NCI-H2107 (cell line): ENCODE measurements at places on chromosomes 4 and X.

DNA sequence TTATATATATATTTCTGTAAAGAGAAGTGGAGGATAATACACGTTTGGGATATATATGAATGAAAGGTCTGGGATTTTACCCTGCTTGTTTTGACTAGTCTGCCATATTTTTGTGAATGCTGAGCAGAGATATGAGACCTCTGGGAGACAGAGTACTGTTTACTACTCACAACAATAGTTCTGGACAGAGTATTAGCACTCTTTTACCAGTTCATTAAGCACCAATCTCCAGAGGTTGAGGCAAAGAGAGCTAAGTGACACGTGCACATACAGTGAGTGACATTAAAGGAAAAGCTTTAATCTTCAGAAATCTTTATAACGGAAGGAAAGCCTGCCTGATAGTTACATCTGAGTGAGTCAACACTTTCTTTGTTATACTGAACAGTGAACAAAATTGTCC lies 1452.7 kb upstream of the TENM3 start:
- DNase-seq, result no peak

DNA sequence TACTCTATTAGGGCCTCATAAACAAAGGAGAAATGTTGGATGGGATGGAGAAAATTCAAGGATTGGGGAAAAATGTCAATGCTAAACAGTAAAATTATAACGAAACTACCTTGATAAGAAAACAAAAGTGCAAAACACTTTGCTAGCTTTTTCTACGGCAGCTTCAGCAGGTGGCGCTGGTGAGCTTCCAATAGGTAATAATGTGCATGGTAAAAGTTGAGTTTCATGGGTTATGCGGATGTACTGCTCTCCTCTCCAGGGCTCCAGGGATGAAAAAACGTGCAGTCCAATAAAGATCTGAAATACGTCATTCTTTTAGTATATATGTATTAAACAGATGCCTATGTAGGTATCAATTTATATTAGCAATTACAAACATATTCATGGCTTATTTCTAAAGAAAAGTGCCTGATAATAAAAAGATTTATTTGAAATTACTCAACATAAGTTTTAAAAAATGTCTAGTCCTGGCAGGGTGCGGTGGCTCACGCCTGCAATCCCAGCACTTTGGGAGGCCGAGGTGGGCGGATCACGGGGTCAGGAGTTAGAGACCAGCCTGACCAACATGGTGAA lies 239.6 kb downstream of the GRXCR1 start:
- DNase-seq, result no peak

GRCh38 chr4:25702848-25703247 lies 47.2 kb downstream of the SLC34A2 start:
- DNase-seq, result peak; percentile 6

- no peak for DNase-seq
These were observed 35.3 kb upstream of the CXCL8 start for GRCh38 chr4:73705056-73705432.

- DNase-seq, result no peak
These were observed 609.8 kb downstream of the ZNF674 start for GRCh38 chrX:45935408-45935807.

- no peak for DNase-seq
These were observed 117.0 kb downstream of the KDR start for GRCh38 chr4:55008166-55009056.

DNA sequence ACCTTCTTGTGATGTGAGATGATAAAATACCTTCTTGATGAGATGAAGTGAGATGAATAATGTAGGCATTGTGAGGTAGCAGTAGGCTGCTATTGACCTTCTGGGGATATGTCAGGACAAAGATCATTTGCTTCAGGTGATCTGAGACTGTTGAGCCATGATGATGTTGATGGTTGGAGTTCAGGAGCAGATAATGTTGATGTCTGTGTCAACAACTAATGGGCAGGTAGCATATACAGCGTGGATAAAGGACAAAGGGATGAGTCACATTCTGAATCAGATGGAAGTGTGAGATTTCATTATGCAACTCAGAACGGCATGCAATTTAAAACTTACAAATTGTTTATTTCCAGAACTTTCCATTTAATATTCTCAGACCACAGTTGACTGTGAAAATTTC lies 57.3 kb downstream of the RAP1GDS1 start:
- no peak for DNase-seq

- no peak for DNase-seq
These were observed 44.5 kb downstream of the DTHD1 start for GRCh38 chr4:36325926-36326325.

DNA sequence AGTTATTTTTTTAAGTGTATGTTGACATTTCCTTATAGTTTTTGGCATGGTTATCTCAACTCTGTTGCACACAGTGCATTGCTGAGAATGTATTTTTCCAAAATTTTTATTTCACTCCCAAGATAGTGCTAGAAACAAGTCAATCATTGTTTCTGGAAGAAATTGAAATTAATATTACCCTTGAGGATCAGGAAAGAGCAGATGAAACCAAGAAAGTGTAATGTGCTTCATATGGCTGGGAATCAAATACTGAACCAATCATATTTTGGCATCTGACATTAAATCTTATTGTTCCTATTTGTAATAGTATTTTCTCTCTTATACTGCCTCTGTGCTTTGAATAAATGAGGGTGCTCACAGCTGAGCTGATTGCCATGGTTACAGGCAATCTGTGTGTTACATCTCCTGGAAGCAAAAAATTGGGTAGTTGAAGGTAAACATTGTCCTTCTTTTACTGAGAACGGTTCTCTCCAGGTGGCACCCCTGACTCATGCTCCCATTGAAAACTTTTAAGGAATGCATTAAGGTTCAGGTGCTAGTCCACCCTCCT lies 358.2 kb upstream of the NR3C2 start:
- no peak for DNase-seq

GRCh38 chr4:41644288-41644914 lies 104.1 kb downstream of the PHOX2B start:
- DNase-seq, result peak; percentile 13

DNA sequence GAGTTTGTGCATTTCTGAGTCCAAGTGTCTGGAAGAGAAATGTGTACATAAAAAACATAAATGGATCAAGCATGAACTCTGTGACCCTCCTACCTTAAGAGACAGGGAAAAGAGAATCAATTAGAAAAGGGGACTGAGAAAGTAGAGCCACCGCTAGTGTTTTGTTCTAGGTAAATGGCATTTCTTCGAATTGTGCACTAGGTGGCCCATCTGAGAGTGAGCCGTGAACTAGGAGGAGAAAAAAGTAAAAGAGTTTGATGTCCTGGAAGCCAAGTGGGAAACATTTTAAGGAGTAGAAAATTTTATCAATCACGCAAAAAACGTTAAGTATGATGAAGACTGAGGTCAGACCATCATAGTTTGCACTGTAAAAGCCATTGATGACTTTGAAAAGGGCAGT lies 55.1 kb downstream of the NAF1 start:
- no peak for DNase-seq

- DNase-seq, result no peak
These were observed 50.5 kb upstream of the CD99 start for GRCh38 chrX:2640436-2641150.

GRCh38 chrX:154365052-154365600 lies 9.3 kb downstream of the FLNA start:
- no peak for DNase-seq
